ENCODE measurements at places on chromosomes 5 and 9.

DNA sequence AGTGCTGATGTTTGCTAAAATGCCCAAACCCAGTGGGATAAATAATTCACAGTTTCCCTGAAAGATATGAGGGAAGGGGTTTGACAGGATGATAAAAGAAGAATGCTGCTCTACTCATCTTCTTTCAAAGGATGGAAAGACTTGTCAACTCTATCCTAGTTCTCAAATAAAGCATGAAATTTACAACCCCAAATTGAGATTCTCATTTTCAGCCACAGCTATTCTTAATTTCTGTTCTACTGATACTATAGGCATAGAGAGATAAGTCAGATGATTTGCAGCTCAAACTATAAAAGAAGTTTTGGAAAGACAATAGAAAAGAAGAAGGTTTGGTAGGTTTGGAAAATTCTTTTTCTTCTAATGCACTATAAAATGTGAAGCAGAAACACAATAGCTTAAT is 542.6 kb downstream of the CSNK1G3 start:
- no peak for DNase-seq

DNA sequence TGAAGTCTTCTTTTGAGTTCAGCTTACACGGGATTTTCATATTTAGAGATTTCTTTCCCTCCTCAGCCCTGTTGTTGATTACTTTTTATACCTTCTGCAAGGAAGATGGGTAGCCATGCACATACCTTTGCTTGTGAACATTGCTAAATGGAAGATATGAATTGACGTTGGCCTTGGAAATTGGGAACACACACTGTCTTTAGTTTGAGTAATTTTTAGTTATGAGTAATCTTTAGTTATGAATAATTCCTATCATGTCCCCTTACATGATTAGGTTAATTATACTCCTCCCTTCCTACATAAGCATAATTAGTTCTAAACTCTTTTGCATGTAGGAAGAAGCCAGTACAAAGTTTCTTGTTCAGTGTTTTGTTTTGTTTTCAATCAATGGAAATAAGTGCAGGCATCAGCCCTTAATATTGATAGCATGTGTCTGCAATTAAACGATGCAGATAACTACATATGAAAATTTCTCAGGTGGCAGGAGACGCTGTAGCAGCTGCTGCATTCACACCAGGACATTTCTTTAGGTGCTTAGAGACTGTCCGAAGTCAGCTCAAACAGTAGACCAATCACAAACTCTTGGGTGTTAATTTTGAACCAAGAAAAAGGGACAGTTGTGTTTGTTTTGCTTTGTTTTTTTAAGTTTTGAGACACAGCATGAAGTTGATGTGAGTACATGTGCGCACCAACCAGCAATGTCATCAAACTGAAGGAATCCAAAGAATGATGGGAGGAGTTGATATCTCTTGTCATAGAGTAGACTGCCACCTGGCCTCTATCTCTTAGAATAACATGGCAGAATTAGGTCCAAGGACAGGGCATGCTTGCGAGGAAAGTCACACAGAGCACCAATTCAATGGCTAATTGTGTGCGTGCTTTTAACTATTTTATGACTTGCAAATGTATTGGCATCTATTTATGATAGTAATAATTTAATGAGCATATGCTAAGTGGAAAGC is 51.4 kb downstream of the SMARCA2 start:
- peak; percentile 19 for DNase-seq

DNA sequence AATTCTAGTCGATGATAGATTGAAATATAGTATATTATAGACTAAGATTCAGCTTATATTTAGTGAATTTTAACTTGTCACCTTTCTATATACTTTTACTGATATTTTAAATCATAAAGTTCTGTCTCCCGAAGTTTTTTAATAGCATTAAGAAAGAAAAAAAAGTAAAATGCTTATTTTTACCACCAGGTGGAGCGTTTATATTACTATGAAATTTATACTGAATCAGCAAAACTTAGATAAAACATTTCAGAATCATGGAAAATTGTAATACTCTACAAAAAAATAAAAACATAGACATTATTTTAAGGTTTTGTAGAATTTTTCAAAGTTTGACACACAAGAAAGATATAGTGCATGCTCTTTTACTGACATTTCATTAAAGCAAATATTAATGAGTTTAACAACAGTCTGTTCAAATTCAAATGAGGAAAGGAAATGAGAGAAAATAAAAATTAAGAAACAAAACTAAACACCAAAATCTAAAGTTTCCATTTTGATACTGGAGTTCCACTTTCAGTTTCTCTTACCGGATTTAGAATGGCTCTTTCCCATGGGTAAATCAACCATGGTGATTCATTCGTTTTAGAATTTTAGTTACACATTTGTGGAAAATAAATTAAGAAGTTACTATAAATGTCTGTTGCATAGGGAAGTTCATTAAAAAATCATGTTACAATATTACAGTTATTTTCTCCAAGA is 1035.3 kb downstream of the CDH12 start:
- peak; percentile 24 for DNase-seq

DNA sequence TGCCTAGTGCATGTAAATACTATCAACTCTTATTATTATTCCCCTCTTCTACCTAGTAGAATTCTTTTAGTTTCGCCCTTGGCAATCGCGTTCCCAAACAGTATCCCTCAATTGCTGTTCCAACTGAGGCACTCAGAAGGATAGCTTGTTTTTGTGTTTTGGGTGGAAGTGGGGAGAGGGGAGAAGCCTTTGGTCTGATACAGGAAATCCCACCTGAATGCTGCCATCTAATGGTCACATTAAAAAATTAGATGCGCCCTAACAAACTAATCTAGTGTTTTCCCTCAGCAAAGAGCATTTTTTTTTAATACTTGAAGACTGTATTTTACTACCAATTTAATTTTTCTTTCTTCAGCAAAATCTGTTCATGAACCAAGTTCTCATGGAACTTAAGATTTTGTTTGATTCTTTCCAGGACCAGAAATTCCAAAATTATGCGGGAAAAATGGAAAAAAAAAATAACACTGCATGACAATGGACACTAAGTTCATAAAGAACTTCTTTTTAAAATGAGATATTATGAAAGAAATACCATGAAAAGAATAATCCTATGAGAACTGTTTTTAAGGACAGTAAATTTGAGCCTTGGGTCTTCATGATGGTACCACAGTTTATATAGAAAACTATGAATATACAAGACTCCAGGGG is 22.2 kb upstream of the GLDC start:
- peak; percentile 48 for DNase-seq

GRCh38 chr5:130335117-130335516 is 430.9 kb downstream of the CHSY3 start:
- DNase-seq = no peak

GRCh38 chr9:129474740-129475404 is 146.0 kb downstream of the C9orf50 start:
- no peak for DNase-seq

GRCh38 chr5:6432206-6432605 is 16.5 kb upstream of the UBE2QL1 start:
- no peak for DNase-seq

DNA sequence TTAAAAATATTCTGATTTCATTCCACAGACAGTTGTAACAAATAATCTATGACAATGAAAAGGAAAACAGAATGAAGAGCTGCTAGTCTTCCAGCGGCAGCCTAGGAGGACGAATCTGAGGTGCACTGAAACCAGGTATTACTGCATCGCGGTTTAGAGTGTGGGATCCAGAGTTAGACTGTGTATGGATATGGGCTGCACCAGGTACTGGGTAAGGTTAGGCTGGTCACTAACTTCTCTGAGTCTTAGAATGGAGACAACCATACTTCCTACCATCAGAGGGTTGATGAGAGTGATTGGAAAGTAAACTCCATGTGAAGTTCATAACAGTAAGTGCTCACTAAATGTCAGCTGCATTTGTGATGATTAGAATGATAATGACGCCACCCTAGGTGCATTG is 158.7 kb downstream of the MYO10 start:
- no peak for DNase-seq

DNA sequence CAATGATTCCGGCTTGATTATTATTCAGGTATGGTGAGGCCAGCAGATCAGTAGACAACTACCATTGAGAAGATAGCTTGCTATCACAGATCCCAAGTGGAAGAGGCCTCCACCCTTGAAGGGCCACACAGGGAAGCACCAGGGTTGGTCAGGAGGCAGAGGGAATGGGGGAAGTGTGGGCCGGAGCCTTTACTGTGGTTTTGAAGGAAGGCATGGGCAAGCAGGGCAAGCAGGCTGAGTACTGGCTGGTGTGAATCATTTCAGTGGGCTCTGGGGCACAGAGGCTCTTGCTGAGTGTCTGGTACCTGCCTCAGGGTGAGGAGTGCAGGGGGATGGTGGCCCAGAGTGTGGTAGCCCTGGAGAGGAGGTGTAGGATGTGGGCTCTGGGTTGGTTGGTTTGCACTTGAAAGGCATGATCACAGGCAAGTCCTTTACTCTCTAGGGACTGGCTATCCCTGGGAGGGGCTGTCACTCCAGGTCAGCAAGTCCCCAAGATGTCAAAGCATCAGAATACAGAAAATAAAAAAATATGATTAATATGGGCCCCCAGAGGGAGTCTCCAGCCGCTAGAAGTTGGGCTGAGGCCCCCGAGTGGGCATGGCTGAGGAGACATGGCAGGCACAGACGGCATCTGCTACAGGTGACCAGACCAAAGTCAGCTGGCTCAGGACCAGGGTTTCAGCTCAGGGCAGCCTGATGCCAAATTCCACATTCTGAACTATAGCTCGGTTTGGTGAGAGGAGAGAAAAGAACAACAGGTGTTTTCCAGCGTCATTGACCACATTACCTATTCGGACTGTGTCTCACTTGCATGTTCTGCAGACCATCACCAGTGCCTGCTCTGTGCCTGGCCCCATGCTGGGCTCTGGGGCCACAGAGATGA is 9.7 kb upstream of the SUSD3 start:
- no peak for DNase-seq

GRCh38 chr5:143775258-143775657 is 36.7 kb upstream of the HMHB1 start:
- DNase-seq = no peak

DNA sequence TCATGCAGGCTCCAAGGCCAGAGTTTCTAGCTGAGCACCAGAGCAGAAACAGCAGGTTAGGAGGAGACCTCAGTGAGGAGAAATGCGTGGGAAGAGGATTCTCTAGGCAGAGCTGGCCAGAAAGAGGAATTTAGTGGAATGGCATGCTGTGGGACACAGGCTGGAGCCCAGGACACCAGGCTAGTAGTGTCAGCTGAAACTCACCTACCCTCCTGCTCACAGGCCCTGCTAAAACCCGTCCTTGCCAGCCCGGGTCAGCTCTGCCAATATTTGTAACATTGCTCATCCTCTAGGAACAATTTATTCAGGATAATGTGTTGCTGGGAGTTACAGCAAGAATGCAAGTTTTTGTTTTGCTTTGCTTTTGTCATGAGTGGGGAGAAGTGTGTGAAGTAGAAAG is 40.2 kb upstream of the AGXT2 start:
- no peak for DNase-seq

GRCh38 chr9:88947581-88948573 is 43.4 kb upstream of the S1PR3 start:
- no peak for DNase-seq

GRCh38 chr5:55903121-55903701 is 52.1 kb downstream of the IL31RA start:
- no peak for DNase-seq

- no peak for DNase-seq
These were observed 82.3 kb upstream of the TLE4 start for GRCh38 chr9:79489261-79490000.
